ENCODE measurements at places on chromosomes 7 and 10. TPM values are rescaled to one million over a fixed set of nuclear protein-coding genes. Genes with fewer than 3 reads are reported as not detected.

FZD1 gene
- polyA plus RNA-seq: 2.9 TPM

SRGN gene
- not detected for polyA plus RNA-seq

PNLIPRP3 gene
- not detected for polyA plus RNA-seq

ASZ1 gene
- not detected for polyA plus RNA-seq

GDF2 gene
- not detected for polyA plus RNA-seq

IL15RA gene
- not detected for polyA plus RNA-seq

All from neural cell (in vitro differentiated cells).